ENCODE measurements at places on chromosomes 5 and 9.

- DNase-seq: no peak
Measured at GRCh38 chr5:33223563-33224284, 217.0 kb upstream of the TARS1 start.

- DNase-seq: peak; percentile 93
Measured at GRCh38 chr9:136807281-136808074, at the start of gene RABL6. Gene RABL6 (plus strand): TSS chr9:136807948. CDS start chr9:136808197, 249 bp downstream.

- DNase-seq: no peak
Measured at GRCh38 chr9:3708751-3709150, 182.9 kb upstream of the RFX3 start.

DNA sequence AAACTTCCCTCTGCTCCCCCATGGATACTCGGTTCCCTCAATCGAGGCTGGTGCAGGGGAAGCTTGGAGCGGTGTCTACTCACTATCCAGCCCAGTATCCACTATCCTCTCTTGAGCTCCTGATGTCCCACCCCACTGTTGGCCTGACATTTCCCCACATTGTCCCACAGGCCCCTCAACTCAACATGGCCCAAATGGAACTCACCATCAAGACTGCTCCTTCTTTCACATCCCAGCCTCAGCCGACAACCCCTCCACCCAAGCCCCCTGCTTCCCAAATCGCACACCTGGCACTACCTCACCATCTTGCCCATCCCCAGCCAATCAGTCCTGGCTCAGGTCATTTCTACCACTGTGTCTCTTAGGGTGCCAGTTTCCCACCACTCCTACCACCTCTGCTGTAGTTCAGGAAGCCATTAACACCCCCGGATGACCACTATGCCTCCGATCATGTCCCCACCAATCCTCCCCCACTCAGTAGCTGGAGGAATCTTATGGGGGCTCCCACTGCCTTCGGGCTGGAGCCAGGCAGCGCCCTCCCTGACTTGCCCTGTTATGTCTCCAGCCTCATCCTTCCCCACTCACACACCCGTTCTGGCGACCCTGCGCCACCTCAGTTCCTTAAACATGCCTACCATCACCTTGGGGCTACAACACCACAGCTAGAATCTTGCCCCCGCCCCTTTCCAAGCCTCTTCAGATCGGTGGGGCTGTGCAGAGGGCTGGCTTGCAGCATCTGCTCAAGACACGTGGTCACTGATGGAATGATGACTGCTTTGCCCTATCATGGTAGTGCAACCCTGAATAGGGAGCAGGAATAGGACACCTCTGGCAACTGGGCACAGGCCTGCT lies 273.6 kb downstream of the FSTL4 start:
- no peak for DNase-seq

DNA sequence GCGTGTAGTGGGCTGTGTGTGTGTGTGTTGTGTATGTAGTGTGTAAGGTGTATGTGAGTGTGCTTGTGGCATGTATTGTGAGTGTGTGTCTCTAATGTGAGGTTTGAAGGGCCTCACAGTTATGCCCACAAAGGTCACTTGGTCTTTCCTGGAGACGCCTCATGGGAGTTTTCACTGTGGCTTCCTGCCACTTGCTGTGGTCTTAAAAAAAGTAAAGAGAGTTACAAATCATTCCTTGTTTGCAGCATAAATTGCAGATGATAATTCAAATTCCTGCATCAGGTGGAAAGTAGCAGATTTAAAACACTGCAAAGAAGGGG lies 72.6 kb downstream of the TENT4A start:
- DNase-seq: peak; percentile 55

GRCh38 chr5:146731909-146732659 lies 146.5 kb downstream of the PPP2R2B start:
- no peak for DNase-seq

GRCh38 chr9:136602193-136602885 lies 56.5 kb upstream of the NOTCH1 start:
- DNase-seq: no peak

- DNase-seq: no peak
Measured at GRCh38 chr5:146137967-146138403, 32.6 kb upstream of the PLAC8L1 start.

GRCh38 chr5:14236757-14237156 lies 93.6 kb downstream of the TRIO start:
- peak; percentile 53 for DNase-seq

DNA sequence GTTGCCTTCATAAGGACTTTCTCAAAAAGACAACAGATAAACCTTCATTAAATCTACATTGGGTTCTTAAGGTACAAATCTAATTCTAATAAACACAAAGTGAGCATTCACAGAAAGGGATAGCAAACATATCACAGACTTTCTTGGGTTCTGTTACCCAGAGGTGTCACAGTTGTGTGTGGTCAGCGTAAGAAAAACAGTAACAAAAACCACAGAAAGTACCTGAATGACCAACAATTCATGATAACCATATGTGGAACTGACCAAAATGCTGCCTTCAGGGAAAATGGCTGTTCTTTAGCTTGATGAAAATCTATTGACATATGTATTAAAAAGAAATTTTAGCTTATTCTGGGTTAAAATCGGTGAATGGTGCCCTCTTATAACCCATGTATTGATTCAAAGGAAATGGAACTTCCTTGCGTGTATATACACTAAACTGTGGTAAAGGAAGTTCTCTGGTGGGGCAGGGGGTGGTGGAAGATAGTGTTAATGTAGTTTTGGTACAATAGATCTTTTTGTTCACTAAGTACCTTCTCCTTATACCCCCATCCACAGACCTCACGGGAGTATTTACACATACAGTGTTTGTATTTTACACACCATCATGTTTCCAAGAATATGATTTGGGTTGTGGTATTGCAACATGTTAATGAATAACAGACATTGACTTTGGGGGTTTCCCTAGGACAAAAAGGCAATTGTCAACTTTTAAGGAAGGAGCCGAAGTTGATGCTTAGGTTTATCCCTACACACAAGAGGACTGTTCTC lies 152.5 kb downstream of the APBA1 start:
- DNase-seq: no peak
